Cortex of kidney (tissue), 1 donor: ENCODE measurements at places on chromosomes 5 and 9.

DNA sequence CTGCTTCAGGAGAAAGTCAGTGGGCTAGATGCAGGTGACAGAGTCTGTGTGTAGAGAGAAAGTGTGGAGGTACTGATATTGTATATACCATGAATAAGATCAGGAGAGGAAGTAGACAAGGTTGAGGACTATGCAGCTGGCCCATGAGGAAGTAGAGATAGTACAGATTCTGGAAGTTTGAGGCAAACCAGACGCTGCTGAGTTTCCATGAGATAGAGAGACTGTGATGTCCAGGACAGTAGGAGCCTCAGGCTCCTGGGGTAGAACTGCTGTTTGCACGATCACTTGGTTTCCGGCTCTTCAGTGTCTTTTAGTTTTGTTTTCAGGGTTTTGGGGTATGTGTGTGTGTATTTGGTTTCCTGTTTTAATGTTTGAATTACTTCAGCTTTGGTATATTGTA lies 13.6 kb downstream of the OTULINL start:
- no peak for DNase-seq

DNA sequence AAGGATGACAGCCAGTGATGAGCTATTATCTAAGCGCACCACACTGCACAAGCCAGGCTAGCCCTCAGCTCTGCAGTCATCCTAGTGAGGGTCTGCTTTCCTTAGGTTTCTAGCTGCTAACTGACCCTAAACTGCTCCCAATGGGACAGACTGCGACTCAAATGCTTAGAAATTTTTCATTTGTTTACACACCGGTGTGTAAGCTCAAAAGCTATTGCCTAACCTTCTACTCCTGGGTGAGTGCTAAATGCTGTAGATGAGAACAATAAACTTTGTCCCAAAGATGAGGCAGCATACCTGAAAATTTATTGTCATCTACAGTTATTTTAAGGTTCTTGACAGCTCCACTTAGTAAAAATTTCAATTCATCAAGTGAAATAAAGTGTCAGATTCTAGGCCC lies 311.4 kb downstream of the TMEM167A start:
- DNase-seq = no peak

GRCh38 chr9:7147121-7148090 lies 389.6 kb downstream of the KDM4C start:
- no peak for DNase-seq

- no peak for DNase-seq
These were observed 216.7 kb downstream of the BNC2 start for GRCh38 chr9:16653491-16654399.

GRCh38 chr5:151856861-151857260 lies 67.8 kb downstream of the GLRA1 start:
- no peak for DNase-seq

- DNase-seq = no peak
These were observed 26.8 kb upstream of the TNFAIP8 start for GRCh38 chr5:119328753-119329602.

GRCh38 chr5:173480896-173481295 lies 135.6 kb downstream of the BOD1 start:
- DNase-seq = no peak

GRCh38 chr5:163766936-163767670 lies 261.7 kb downstream of the MAT2B start:
- DNase-seq = no peak

DNA sequence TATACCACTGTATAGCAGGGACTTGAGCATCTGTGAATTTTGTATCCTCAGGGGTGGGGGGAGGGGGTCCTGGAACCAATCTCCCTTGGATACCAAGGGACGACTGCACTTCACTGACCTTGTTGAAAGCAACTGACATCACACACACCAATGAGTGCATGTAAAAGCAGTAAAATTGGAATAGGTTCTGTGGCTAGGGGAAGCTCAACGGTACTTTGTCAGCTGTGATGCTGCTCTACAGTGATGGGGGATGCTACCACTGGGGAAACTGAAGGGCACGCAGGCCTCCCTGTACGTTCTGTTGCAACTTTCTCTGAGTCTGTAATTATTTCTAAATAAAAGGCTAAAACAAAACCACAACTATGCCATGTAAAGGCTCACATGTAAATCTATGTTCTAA lies 47.0 kb upstream of the RETREG1 start:
- DNase-seq = no peak

- DNase-seq = no peak
These were observed 3.2 kb downstream of the ZNF366 start for GRCh38 chr5:72503888-72504491.

DNA sequence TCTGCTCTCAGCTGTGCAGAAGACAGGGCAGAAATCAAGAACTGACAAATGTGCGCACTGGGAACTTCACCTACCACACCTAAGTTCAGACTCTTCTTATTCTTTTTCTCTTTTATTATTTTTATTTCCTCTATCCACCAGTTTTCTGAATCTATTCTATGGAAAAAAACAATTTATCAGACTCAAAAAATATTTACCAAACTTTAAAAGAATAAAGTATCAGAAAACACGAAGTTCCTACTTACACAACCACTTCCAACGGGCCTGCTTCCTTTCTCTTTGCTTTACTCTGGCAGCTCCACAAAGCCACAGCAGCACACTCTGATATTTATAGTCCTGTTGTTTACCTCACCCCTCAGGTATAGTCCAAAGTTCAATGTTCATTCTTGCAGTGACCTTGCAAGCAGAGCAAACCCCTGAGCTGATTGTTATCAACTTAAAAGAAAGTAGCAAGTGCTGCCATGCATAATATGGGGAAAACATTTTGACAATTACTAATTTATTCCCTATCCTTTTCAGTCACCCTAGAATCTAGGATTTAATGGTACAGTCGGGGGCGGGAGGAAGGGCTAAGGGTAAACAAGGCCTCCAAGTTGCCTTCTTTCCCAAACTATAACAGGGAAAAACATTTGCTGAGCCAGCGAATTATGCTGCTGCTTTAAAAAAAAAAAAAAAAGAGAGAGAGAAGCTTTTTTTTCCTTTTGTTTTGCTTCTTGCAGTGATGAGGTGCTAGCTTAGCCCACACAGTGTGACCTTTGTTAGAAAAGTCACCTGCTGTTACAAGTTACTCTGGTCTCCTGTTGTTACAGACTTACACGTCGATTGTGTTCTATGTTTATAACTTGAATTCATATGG lies at the start of gene SELENOP:
Gene SELENOP (minus strand): TSS at position 302 of the 856 bp plus-strand sequence. CDS start 3,539 bp downstream, outside the sequence.
- DNase-seq = no peak

GRCh38 chr9:3401221-3401954 lies 124.4 kb downstream of the RFX3 start:
- no peak for DNase-seq

DNA sequence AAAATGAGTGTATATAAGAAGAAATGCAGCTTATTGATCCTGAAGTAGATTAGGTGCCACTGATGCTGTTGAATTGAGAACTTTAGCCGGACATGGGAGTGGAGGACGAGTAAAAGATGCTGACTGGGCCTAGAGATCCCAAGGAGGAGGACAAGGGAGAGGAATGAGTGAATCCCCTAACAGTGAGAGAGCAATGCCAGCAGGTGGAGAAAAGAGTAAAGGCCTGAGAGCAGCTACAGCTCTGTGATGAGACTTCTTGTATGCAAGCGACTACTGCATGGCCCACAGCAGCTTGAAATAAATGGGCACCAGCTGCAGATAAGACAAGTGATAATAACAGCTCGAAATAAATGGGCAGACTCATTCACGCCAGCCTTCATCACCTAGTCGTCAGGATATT lies 44.5 kb upstream of the JMY start:
- no peak for DNase-seq

DNA sequence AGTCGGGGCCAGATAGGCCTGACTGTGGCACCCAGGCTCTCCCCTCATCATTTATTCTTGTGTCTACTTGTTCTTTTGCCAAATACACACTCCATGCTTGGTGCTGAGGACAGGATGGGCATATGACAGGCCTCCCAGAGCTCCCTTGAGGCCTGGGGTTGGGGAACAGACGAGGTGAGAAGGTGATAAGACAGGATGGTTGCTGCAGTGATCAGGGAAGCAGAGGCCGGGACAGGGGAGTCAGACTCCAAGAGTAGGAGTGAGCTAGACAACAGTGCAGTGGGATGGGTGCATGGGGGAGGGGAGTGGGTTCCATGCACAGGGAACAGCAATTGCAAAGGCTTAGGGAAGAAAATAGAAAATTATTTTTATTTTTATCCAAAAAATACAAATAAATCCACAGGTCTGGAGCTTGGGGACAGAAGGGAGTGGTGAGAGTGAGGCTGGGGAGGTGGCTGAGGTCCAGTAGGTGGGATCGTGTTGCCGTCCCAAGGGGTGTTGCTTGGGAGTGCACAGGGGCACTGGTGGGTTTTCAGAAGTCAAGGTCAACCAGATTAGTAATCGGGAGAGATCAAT lies 3.4 kb upstream of the AMBP start:
- no peak for DNase-seq

DNA sequence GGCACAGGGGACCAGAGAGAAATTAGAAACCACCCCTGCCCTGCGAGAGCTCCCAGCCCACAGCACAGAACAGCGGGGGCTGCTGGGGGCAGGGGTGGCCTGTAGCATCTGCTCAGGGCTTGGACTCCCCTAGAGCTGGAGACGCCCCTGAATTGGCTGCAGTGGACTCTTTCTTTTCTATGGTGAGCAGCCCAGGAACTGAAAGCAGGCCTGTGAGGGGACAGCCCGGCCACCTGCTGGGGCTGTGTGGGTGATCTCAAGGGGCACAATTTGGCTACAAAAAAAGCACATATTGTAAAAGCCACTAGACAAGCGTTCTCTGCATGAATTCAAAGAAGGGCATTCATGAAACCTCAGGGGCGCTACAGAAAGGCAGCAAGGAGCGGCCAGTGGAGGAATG lies 57.5 kb upstream of the ICE1 start:
- no peak for DNase-seq

GRCh38 chr5:14444161-14444560 lies 137.4 kb upstream of the OTULINL start:
- DNase-seq = no peak

DNA sequence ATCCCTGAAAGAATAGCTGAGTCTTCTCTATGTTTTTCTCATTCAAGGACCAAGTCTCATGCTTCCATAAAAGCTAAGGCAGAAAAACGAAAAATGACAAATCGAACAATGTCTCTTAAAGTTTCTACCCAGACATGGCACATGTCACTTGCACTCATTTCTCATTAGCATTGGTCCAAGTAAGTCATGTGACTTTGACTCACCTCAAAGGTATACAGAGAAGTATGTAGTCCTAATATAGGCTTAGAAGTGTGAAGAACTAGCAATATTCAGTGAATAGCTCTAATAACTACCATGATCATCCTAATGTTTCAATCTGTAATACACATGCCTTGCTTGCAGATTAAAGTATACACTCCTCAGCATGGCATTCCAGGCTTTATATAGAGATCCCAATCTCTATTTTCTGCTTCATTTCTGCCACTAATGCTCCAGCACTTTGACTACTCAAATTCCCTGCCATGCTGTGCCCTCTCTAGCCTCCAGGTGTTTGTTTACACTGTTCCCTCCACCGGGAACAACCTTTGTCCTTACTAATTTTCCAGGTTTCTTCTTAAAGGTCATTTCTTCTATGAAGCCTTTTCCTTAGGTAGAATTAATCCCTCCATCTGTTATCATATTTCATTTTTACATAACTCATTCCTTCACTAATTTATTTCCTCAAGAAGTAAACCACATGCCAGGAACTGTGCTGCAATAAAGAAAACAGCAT lies 98.9 kb downstream of the CEMIP2 start:
- DNase-seq = no peak

GRCh38 chr5:100840370-100840769 lies 62.7 kb downstream of the ST8SIA4 start:
- DNase-seq = no peak

GRCh38 chr9:33187519-33188218 lies 20.5 kb upstream of the B4GALT1 start:
- DNase-seq = no peak

GRCh38 chr9:15262581-15262980 lies 44.4 kb downstream of the TTC39B start:
- no peak for DNase-seq

DNA sequence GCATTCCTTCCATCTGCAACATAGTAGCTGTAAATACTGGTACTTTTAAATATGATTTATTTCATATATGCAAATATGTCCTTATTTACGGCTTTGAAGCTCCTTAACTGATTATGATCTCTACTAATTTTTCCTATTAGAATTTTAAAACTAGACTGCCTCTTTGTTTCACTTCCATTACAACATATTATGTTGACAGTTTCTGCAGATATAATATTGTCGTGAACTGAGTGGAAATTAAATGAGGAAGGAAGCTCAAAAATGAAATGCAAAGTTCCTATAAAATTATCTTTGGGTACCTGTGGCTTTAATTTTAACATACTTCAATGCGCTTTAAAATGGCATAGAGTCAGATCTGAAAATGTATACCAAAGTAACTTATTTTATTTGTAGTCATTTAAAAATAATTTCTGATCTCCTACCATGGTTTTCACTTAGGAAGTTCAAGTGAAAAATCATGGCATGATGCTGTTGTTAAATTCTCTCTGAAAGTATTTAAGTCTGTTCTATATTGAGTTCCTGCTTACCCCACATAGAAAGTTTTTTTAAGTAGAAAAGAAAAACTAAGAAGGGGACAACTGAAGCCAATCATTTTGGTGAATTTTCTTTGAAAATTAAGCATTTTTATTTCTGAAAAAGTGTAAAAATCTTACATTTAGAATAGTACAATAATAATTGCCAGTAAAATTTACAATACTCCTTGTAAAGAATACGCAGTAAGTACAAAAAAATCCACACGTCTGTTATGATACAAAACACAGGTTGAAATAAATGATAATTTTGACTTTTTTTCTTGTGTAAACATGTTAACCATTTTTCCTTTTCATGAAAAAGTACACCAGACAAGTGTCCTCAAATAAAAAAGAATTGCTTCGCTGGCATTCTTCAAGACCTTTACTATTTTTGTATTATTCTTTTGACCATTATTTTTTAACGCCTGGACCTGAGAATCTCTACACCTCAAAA lies 2.6 kb downstream of the FOXD1 start:
- no peak for DNase-seq

DNA sequence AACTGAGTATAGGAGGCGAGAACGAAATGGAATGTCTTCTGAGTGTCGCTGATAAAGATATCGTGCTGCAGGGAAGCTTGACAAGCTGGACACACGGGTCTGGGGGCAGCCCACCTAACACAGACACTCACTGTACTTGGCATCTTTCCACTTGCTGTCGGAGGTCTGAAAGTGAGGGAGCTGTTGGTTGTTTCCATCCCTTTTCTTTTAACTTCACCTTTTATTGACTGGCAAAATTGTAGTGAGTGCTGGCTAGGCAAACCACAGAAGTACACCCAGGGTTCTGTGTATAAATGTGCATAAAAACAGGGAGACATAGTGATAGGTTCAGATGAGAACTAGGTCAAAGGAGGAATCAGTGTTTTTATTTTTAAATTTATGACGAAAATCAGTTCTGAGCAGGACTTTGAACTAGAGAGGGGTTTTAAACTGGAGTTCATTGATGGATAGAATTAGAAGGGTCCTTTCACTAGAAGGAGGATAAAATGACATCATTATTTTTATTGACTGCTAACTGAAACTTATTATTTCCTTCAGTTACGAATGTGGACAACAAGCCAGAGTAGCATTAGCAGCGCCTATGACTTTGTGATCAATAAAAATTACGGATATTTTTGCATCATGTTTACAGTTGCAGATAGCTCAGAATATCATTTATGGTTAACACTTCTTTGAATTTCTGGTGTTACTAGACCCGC lies 817 bp downstream of the GAPVD1 start:
- no peak for DNase-seq

- DNase-seq = no peak
These were observed 21.1 kb upstream of the HSPA9 start for GRCh38 chr5:138596105-138596881.
